Suppressor macrophage treated with lipopolysaccharide for 4 hours (primary cell): ENCODE measurements at places on chromosomes 3 and 15.

- DNase-seq = no peak
Observed at GRCh38 chr15:67185621-67186225, 68.7 kb downstream of the AAGAB start.

GRCh38 chr15:45205192-45205591, 17.4 kb upstream of the SHF start:
- DNase-seq = peak; percentile 79

DNA sequence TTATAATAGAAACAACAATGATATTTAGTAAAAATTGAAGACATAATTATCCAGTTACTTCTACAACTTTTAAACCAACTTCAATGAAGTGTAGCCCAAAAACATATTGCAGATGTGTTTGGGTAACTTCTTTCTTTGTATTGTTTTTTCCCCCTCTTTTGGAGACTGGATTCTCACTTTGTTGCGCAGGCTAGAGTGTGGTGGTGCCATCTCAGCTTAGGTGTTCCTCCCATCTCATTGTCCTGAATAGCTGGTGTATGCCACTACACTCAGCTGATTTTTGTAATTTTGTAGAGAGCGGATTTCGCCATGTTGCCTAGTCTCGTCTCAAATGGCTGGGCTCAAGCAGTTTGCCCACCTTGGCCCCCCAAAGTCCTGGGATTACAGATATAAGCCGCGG, 148.1 kb downstream of the FNDC3B start:
- DNase-seq = no peak

DNA sequence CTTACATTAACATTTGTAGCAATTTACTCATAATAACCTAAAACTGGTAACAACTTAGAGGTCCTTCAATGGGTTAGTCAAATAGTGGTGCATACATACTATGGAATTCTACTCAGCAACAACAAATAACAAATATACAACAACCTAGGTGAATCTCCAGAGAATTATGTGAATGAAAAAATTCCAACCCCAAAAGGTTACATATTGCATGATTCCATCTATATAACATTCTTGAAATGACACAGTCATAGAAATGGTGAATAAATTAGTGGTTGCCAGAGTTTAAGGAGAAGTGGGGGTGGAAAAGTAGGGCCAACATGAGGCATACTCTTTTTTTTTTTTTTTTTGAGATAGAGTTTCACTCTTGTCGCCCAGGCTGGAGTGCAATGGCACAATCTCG, 12.7 kb upstream of the SNTN start:
- DNase-seq = no peak

DNA sequence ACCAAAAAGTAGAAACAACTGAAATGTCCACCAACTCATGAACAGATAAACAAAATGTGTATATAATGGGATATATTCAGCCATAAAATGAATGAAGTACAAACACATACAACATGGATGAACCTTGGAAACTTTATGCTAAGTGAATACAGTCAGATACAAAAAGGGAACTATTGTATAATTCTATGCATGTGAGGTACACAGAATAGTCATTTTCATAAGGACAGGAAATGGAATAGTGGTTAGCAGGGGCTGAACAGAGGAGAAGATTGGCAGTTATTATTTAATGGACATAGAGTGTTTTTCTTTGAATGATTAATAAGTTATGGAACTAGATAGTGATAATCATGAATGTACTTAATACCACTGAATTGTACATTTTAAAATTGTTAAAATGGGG, 20.0 kb upstream of the TRANK1 start:
- peak; percentile 43 for DNase-seq

DNA sequence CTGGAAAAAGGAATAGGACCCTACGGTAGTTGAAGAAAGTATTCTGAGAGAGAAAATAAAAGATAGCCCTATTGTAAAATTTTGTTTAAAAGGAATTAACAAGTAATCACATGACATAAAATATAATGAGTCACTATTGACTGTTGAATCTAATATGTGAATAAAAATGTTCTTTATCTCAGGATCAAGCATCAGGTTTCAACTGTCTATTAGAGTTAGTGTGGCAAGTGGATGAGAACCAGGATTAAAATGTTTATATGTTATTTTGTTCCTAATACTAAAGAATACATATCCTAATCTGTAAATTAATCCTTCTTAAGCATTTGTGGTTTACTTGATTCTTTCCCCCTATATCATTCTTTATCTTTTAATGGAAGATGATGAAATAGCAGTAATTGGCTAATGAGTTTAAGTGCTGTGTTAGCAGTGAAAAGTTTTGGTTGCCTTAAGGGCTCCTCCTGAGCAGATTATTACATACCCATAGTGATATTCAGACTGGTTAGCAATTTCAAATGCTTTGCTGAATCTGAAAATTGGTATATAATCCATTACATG, 101.8 kb upstream of the BCHE start:
- no peak for DNase-seq

GRCh38 chr3:3594986-3595385, 204.2 kb upstream of the LRRN1 start:
- no peak for DNase-seq

GRCh38 chr15:76533995-76534394, 197.4 kb downstream of the ISL2 start:
- no peak for DNase-seq

GRCh38 chr3:9947025-9947995, 4.9 kb downstream of the PRRT3 start:
- no peak for DNase-seq

GRCh38 chr3:145904138-145904537, 256.8 kb downstream of the PLOD2 start:
- DNase-seq = no peak

GRCh38 chr3:137360531-137361201, 402.9 kb downstream of the IL20RB start:
- DNase-seq = no peak

- DNase-seq = no peak
Observed at GRCh38 chr15:74297887-74298286, 61.8 kb downstream of the CCDC33 start.

GRCh38 chr15:76098685-76099084, 38.9 kb downstream of the TMEM266 start:
- DNase-seq = no peak

GRCh38 chr15:93881310-93881709, 350.1 kb upstream of the MCTP2 start:
- no peak for DNase-seq

- no peak for DNase-seq
Observed at GRCh38 chr3:25495304-25495703, 67.2 kb downstream of the RARB start.

DNA sequence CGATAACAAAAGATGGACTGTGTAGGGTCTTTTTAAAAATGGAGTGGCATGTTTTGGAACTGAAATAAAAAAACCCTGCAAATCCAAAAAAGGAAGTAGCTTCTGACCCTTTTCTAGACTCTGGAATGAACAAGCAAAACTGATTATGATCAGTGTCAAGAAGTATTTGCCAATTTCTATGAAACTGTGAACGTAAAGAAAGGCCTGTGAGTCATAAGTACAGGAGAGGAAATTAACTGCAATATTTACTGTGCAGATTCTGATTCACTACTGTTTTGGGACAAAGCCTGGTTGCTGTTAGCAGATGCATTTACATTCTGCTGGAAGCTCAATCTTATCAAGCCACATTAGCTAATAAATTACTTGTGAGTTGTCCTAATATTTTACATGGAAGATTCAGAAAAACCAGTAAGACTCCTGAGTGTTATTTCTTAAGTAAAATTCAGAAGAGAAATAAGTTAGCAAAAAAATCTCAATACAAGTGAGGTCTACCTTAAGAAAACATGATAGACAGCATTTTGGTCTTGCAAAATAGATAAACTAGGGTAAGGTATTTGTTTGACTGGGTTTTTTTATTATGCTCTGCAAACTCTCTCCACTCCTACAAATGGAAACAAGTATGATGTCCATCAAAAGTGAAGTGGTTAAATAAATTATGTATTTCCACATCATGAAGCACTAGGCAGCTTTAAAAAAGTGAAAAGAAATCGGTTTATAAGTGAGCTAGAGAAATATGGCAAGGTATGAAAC, 90.2 kb upstream of the LMOD3 start:
- DNase-seq = peak; percentile 83
